D721Med (cell line): ENCODE measurements at places on chromosomes 1 and 21.

DNA sequence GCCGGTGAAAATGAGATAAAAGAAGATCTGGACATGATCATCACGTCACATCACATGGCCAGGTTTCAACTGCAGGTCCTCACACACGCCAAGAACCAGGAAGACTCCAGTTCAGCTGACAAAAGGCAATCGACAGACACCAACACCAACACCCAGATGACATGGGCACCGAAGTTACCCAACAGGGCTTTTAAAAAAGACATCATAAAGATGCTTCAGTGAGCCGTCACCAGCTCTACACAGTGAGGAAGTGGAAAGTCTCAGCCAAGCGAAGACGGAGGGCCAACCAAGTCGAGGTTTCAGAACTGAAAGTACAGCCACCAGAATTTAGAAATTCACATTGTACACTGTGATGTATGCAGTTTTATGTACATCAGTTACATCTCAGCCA is 154.3 kb upstream of the COL6A1 start:
- no peak for DNase-seq

DNA sequence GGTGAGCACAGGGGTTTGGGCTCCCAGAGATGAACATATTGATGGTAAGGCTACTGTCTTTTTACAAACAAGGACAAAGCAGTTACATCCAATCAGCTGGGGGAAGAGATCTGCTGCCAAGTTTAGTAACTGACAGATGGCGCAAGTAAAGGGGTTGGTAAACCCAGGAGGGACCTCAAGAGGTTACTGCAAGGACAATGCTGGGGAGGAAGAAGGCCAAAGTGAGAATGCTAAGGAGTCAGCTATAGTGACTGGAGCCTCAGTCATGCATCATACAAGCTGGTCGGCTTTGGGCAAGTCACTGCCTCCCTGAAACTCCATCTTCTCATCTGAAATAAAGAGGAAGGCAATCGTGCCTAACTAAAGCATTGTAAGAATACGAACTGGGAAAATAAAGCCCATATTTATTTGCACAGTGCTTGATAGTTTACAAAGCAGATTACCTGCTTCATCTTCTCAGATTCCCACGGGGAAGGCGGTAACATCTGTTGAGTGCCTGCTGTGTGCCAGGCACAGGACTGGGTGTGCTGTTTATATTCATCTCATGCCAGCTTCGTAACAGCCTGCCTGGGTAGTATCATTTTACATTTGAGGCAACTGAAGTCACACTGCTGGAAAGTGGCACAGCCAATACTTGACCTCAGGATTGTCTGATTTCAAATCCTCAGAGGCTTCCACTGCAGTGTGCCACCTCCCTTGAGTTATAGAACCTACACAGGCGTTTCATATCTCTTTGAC is 114.8 kb downstream of the BEND5 start:
- DNase-seq: no peak

DNA sequence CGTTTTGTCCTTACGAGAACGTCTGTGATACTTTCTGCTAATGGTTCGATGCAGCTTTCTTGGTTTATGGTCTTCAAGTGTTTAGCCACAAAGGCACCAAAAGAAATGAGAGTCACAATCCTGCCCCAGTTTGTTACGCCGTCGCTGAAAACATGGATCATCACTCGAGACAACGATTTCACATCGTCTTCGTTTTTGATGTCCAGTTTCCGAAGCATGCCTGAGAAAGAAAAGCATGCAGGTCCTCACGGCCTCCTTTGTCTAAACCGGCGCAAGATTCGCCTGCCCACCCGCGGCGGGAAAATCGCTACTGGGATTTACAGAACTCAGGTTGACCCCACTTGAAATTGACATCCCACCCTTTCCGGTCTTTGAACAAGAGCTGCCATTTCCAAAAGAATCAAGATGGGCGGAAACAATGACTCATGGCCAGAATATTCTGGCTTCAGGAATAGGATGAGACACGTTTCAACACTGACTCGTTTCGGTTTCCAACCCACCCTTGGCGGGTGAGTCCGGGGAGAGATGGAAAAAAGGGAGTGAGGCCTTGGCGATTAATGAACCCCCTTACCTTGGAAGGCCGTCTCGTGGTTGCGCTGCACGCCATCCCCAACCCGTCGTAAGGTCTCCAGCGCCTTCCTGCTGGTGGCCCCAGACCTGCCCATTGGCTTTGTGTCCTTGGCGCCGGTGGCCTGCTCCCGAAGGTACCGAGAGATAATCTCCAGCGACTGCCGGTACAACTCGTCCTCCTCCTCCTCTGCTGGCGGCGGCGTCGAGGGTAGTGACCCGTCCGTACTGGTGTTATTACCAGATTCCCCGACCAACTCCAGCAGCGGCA is 919 bp downstream of the MCL1 start:
- no peak for DNase-seq

- DNase-seq: no peak
Observed at GRCh38 chr1:111884772-111885443, 104.6 kb downstream of the KCND3 start.

- no peak for DNase-seq
Observed at GRCh38 chr1:36432616-36433015, 17.6 kb downstream of the OSCP1 start.

DNA sequence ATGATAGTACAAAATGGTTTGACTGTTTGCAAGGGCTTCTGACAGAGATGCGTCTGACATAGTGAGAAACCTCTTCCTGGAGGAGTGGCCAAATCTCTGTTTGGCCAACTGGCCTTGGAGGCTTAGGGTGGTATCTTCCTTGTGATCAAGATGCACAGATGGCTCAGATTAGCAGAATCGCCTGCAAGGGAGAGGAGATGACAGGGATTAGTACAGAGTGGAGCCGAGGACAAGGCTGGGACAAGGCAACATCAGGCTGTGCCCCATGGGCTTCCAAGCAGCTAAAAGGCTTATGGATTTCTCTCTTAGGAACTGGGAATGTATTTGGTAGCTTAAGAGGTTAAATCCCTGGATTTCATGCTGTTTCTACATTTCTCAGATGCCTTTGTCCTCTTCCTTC is 379.1 kb downstream of the SIPA1L2 start:
- DNase-seq: peak; percentile 45

GRCh38 chr21:45187646-45188045 is 100.0 kb downstream of the POFUT2 start:
- no peak for DNase-seq

DNA sequence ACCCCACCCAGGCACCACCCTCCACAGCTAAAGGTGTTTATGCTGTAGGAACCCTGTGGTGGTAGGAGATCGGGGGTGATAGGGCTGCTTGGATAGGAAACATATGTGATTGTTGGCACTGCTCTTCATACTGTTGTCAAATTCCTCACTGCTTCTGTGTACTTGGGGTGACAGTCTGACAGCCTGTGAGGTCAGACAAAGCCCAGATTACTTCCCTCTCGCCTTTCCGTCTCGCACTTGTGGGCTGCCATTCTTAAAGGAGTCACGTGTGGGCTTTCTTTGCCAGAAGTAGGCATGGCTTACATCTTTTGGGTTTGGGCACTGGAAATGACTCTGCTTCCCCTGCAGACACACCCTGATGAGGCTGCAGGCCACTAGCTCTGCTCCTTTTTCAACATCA is 363.8 kb downstream of the DISC1 start:
- no peak for DNase-seq

GRCh38 chr1:77926561-77927357 is 38.3 kb downstream of the NEXN start:
- DNase-seq: no peak

GRCh38 chr21:35342440-35342839 is 293.3 kb upstream of the RUNX1 start:
- no peak for DNase-seq

DNA sequence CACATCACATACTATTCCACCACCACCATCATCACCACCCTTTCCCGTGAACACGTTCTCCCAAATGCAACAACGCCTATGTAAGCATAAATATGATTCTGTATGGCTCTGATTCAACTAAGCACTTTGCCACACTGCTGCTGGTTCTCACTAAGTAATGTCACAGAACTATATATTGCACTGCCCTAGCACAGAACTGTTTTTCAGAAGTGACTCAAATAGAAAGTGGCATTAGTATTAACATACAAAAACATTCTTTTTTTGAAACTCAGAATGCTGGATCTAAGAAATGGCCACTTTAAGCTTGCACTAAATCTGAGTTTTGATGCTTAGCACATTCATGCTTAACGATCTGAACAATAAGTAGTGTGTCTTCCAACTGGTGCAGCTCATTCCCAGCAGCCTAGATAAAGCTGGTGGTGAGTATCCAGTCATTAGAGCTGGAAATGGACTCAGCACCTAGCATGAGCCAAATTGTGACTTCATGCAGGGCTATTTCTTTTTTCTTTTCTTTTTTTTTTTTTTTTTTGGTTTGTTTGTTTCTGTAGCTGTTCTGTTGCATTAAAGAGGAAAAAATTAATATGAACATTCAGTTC is 46.2 kb upstream of the ZC3H11B start:
- DNase-seq: no peak

GRCh38 chr1:157734321-157734720 is 33.8 kb upstream of the FCRL3 start:
- DNase-seq: no peak

DNA sequence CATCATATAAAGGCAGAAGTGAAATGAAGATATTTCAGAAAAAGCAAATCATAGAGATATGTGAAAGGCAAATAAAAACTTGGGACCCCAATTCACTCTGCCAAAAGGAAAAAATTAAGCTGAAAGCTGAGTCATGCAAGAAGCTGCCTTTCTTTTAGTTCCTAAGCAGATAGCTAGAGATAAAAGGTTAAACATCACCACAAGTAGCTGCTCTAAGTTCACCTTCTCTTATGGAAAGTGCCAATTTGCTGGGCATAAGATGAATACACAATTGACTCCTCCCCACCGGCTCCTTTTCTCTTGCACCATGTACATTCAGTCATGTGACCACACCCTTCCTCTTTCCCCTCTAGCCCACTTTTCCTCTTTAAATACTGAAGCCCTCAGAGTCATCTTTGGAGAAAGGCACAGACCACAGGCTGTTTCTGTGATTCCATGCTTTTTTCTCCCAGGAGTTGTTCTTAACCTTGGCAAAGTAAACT is 5.4 kb upstream of the SUMO3 start:
- no peak for DNase-seq

GRCh38 chr21:33940881-33941245 is 25.3 kb upstream of the ATP5PO start:
- DNase-seq: no peak

- DNase-seq: no peak
Observed at GRCh38 chr1:11693024-11693590, 1.6 kb downstream of the DRAXIN start.

GRCh38 chr1:202264300-202264699 is 70.7 kb downstream of the LGR6 start:
- no peak for DNase-seq

GRCh38 chr1:119702384-119702783 is 9.3 kb upstream of the PHGDH start:
- DNase-seq: no peak

- DNase-seq: no peak
Observed at GRCh38 chr21:38857152-38857825, 51.6 kb downstream of the ETS2 start.

- no peak for DNase-seq
Observed at GRCh38 chr1:81115422-81115821, 685.3 kb upstream of the ADGRL2 start.

DNA sequence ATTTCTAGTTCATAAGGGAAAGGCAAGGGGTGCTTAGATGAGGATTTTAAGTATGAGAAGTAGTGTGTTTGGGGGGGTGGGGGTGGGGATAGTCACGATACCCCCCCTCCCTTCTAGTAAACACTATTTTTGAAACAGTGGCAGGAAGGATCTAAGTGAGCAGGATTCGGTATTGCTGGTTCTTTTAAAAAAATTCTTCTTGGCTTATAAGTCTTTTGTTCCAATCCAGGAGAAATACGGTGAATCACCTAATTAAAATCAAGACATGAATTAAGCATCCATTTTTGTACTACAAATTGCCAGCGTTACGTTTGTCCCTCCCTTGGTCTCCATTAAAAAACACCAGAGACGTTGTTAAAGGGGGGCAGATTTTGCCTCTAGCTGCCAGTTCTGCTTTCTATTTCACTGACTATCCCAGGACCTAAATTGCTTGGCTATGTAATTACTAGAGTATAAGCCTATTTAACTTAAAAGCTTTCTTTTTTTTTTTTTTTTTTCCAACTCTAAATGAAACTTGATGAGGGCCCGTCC is 911 bp downstream of the LMO4 start:
- DNase-seq: no peak

GRCh38 chr1:245124241-245124640 is 30.5 kb upstream of the KIF26B start:
- DNase-seq: no peak

DNA sequence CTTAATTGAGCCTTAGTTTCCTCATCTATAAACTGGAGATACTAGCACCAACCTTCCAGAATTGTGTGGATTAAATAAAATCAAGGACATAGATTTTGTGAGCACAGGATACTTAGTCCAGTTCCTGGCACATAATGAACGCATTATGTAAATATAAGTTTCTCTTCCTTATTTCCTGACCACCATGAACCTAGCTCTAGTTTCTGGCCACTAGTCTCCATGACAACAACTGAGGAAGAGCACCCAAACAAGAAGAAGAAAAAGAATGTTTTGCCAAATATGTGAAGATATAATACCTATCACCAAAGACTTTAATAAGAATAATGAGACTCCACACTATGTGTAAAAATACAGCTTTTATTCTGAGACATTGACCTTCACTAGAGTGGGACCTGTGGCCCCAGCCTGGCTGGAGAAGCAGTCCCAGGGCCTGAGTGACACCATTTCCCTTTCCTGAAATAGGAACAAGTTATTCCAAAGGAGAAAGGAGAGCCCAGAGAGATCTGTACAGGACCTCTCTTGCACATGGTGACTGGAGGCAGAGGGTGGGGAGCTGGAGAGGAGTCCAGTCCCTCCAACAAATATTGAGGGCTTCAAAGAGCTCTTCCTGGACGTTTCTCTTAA is 940 bp upstream of the USF1 start:
- DNase-seq: no peak

DNA sequence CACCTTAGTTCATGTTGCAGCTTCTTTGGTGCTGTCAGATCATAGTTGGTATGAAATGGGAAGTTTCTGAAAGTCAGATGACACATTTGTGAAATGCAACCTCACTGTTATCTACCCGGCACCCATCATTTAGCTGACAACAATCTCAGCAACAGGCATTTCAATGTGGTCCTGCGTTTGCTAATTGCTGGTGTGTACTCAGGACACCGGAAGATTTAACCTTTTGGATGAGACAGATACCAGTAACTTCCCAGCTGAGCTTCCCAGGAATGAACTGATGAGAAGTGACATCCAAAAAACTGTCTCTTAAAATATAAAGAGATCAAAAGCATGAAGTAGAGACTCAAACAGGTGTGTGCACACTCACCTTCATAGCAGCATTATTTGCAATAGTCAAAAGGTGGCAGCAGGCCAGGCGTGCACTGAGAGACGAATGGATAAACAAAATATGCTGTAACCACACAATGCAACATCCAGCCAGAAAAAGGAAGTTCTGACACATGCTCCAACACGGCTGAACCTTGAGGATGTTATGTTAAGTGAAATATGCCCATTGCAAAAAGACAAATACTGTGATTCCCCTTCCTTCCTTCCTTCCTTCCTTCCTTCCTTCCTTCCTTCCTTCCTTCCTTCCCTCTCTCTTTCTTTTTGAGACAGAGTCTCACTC is 7.9 kb upstream of the CLDN14 start:
- DNase-seq: no peak
